ENCODE measurements at places on chromosomes 5 and 9.

GRCh38 chr5:57725658-57726504 is 243.3 kb upstream of the ACTBL2 start:
- DNase-seq = no peak

DNA sequence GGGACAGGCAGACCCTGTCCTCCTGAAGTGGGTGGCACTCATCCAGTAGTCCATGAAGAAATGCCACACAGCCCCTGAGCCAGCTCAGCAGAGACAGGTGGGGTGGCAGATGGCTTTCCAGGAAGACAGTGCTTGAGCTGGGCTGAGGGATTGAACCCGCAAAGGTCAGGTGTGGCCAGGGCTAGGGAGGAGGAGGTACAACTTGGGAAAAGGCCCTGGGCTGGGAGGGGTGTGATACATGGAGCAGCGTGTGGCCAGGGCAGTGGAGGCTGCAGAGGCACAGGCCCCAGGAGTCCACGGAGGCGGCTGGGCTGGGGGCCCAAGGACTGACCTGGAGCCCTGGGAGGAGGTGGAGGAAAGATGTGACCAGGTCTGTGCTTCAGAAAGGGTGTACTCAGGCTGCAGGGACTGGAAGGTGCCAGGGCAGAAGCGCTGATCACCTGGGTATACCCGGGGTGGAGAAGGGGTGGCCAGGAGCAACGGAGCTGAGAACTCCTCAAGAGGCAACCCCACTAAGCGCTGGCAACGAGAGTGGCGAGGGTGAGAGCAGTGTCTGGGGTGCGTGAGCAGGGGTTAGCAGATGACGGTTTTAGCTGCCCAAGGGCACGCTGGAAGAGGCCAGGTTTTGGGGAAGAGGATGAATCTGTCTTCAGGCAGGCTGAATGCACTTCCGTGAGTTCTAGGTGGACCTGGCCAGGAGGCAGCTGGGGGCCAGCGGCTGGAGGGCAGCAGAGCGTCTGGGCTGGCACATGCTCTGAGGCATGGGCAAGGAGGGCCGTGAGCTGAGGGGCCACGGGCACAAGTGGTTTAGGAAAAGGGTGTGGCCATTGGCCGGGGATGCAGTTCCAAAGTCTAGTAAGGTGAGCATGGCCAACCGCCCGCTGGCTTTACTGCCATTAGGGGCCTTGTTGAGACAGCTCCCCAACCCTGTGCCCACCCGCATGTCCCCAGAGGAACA is 3.9 kb upstream of the RABL6 start:
- DNase-seq = no peak

- DNase-seq = no peak
Observed at GRCh38 chr5:130111746-130112145, 207.5 kb downstream of the CHSY3 start.

DNA sequence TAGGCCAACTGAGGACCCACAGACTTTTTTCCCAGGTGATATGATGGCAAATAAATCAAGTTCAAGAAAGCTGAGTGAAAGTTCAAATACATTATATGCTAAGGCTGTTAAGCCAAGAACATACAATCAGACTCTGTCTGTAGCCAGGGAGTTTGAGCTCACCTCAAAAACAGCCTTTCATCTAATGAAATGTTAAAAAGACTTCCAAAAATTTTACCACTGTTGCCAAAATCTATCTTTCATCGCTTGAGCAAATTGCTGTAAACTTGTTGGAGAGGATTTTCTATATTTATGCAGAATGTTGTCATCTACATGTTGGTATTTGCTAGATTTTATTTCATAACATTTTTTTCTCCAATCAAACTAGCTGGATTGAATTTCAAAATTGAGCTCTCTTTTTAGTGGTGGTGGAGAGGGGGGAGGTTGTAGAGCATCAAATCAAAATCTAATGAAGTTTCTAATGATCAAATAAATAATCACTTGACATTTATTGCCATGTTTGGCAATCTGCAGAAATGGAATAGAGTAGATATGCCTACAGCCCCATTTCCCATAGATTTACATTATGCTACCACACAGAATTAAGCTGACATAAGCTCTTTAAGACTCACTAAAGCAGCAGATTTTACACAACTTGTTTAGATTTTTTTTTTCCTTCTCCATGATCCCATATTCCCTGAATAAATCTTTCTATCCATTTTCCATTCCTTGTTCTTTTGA is 828.9 kb upstream of the ZNF608 start:
- DNase-seq = no peak

DNA sequence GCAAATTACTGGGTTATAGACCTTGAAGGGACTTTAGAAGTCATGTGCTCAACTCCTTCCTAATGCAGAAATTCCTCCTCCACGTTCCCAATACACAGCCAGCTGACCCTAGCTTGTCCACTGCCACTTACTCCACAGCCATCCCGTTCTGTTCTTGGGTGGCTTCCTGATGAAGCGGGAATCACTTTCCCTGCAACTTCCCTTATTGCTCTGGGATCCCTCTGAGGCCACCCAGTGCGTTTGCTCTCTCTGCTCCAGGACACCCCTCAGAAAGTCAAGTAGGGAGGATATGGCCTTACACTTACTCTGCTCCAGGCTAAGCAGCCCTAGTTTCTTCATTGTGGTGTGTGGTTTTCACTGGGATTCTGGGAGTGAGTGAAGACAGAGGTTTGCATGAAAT is 55.5 kb downstream of the GALNT12 start:
- no peak for DNase-seq

DNA sequence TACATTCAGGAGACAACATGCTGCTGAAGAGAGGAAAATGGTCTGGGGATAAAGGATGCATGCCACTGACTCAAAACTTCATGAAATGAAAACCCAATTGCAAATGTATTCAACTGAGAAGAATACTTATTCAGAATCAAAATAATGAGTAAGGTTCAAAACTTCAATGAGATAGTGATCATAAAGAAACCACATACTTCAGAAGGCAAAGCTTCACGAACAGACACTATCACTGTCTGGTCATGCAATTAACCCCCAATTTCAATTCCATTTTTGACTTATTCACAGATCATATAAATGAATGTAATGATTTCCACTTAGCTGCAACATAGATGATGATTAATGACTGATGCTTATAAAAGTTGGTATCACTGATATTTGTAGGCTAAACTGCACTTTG is 33.0 kb upstream of the CTNNAL1 start:
- no peak for DNase-seq

DNA sequence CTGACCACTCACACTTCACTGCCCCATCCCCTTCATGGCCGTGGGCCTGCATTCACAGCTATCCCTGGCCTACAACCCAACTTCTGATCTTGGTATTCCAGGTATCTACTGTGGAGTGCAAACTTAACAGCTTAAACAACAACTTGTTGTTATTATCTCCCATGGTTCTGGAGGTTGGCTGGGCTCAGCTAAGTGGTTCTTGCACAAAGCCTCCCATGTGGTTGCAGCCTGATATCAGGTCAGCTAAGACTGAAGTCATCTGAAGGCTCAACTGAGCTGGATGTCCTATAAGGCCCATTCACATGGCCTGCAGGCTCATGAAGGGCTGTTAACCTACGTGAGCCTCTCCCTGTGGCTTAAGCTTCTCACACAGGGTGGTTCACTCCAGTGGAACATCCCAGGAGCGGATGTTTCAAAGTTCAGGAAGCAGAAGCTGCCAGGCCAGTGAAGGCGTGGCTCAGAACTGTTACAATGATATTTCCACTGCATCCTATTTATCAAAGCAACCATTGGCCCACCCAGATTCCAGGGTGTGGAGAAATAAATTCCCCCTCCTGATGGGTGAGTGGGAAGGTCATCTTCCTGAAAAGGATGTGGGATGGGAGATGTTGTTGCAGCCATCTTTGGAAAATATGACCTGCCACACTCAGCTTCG is 30.0 kb upstream of the TRIO start:
- DNase-seq = no peak

All from NCI-H1092 (cell line).